ENCODE measurements at places on chromosomes 1 and 21. TPM values are rescaled to one million over a fixed set of nuclear protein-coding genes. Genes with fewer than 3 reads are reported as not detected.
A peak's percentile ranks its signal among the peaks of the same experiment; 100 is the strongest.

Gene COL24A1
- 0.84 TPM for total RNA-seq

GRCh38 chr1:21514245-21514644, 5.0 kb downstream of the ALPL start:
- no peak for DNase-seq

- peak; percentile 52 for DNase-seq
Measured at GRCh38 chr1:24535021-24535424, 20.9 kb upstream of the NCMAP start.

- no peak for DNase-seq
Measured at GRCh38 chr1:204337583-204337982, 22.1 kb downstream of the PLEKHA6 start.

DNA sequence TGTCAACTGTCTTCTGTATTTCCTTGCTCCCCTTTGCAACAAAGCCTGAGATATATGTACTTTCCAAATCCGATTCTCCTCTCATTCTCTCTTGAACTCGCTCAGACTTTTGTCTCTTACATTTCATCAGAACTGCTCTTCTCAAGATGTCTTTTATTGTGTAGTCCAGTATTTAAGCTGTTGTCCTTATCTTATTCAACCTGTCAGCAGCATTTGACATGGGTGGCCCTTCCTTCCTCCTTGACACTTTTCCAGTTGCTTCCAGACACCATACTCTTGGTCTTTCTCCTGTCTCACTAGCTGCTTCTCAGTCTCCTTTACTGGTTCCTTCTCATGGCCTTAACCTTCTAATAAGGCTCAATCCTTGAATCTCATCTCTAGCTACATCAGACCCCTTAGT, 47.0 kb downstream of the TSNAX start:
- DNase-seq: no peak

Data from endodermal cell (in vitro differentiated cells).